ENCODE measurements at places on chromosomes 2 and 18.

DNA sequence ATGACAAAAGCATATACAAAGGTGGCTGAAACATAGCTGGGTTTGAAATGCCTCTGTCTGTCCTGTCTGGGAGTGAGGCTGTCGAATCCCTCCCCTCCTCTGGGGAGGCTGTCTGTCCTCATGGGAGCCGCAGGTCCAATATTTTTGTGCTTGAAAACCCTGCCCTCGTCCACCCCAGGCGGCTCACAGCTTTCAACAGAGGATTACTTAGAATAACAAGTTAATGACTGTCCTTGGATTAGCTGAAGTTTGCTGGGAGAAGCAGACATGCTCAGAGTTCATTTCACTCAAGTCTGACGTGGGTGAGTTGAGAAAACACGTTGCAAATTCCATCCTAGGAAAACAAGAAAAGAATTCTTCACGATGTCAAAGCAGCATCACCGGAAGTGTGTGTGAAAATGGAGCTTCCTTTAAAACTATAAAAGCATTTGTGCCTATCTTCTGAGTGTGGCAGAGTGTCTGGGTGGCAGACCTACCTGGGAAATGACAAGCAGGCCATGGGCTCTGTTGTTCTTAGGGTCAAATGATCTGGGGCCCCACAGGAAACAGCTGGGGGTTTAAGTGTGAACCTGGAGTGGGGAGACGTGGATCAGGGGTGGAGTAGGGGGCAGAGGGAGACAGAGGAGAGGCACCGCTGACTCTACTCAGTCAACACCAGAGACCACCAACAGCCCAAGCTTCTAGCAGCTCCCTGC is 77.1 kb downstream of the DDX1 start:
- no peak for DNase-seq

GRCh38 chr2:174749793-174750192 is 14.5 kb downstream of the CHRNA1 start:
- no peak for DNase-seq

DNA sequence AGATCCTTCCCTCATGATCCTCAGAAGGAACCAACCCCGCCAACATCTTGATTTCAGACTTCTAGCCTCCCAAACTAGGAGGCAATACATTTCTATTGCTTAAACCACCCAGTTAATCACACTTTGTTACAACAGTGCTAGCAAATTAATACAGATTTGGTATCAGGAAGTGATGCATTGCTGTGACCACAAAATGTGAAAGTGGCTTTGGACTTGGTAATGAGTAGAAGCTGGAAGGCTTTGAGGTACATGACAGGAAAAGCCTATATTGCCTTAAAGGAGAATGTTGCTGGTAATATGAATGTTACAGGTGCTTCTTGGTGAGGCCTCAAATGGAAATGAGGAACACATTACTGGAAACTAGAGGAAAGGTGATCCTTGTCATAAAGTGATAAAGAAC is 260.3 kb downstream of the SATB2 start:
- no peak for DNase-seq

- no peak for DNase-seq
Observed at GRCh38 chr18:41323044-41323443, 632.0 kb upstream of the PIK3C3 start.

DNA sequence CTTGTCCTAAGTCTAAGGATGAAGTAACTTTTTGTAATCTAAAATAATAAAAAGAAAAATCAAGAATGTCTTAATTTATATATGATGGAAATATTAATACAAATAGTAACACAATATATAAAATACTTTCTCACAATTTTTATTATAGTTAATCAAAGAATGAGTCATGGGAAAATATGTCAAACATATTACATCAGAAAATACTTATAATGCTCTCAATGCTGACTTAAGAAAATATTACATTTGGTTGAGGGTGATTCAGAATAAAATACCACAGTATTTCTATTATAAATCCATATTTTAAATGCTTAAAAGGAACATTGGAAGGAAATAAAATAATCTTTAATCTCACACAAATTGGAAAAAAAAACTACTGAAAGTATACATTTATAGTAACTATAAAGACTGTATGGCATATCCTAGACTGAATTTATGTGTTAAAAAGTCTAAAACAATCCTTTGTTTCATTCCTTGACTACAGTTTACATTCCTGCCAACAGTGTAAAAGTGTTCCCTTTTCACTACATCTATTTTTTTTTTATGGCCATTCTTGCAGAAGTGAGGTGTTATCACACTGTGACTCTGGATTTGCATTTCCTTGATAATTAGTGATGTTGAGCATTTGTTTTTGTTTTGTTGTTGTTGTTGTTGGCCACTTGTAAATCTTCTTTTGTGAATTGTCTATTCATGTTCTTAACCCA is 1573.5 kb upstream of the ACVR2A start:
- no peak for DNase-seq

GRCh38 chr2:45637440-45637839 is 14.0 kb upstream of the PRKCE start:
- no peak for DNase-seq

DNA sequence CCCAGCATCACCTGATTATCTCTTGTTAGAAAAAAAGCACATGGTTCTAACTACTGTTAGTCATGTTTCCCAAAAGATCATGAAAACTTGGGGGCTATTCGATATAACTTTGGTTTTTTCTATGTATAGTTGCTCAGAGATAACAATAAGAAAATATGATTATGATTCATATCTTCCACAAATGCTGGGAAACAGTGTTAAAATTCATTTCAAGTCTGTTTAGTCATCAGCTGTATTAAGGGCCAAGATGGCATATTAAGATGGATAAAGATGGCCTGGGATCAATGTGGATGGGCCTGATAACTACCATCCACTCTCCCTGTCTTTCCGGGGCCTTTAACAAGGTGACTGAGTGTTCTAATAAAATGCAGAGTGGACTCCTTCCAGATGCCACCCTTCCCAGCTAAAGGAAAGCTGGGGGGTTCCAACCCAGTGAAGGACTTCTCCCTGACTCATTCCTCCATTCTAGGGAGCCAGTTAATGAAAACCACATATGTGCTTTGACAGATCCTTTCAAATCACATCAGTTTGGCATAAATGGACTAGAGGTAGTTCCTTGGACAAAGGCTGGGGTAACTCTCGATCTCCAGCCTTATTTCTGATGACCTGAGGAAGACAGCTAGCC is 221.6 kb downstream of the VAPA start:
- DNase-seq, result no peak

DNA sequence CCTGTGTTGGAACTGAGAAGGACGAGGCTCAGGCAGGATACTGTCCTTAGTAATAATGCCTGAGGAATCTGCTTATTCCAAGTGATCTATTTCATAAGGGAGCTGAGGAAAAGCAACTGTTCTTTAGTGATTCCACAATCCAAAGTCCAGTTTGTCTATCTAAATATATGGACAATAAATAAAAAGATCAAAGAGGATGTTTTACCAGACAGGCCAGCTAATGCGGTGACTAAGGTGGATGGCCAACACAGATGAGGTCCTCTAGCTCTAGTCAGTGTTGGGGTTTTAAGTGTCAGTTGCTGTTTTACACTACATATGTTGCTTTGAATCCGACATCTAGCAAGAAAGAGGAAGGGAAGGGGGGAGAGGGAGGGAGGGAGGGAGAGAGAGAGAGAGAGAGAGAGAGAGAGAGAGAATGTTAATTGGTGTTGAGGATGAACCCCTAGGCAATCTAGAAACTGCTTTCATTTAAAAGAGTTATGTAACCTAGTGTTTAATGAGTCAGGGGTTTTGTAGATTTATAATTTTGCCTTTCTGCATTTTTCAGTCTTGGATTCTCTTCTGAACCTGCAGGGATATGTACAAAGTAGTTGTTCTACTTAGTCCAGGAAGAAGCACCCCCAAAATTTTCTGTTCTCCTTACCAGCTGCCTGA is 27.0 kb upstream of the SCN1A start:
- no peak for DNase-seq

- DNase-seq, result no peak
Observed at GRCh38 chr2:168501466-168502065, 45.5 kb downstream of the CERS6 start.

GRCh38 chr2:180048251-180048650 is 41.2 kb upstream of the CWC22 start:
- no peak for DNase-seq

DNA sequence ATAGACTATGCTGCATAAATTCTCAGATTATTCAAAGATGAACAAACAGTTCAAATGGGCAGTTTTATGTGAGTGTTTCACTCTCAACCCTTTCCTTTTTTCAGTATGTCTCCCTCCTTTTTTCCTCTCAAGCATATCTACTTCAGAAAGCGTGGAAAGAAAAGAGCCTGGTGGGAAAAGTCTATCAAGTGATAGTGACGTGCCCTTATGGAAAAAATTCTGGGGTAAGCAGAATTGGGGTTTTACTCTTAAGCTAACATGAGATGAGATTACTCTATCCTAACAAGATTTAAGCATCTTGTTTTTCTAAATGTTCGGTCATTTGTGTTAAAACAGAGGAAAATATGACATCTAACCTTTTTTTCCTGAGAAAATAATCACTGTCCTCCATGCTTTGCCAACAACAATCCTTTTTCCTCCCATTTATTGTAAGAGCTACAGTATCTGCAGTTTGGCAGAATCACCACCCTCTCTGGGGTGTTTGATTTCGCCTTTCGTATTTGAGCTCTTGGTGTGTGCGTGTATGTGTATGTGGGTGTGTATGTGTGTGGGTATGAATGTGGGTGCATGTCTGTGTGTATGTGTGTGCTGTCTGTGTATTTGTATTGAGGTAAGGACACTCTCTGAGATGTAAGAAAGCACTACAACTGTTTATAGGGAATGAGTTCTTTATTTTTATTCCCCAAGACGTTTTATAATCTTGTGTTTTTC is 143.9 kb upstream of the L3MBTL4 start:
- DNase-seq, result no peak

DNA sequence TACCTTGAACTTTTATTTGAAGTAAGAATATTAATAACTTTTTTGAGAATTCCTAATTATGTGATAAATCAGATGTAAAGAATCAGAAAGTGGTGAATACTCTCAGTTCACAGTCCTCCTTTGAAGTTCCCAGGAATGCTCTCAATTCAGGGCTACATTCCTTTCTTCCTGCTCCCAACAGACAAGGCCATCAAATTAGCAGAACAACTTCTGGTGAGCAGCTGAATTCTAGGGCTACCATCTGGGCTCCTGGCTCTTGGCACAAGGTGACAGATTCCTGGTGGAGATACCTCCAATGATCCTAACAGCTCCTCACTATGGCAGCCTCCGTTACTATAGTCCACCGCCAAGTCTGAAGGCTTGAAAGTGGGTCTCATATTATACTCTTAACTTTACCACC is 37.8 kb upstream of the OLA1 start:
- no peak for DNase-seq

DNA sequence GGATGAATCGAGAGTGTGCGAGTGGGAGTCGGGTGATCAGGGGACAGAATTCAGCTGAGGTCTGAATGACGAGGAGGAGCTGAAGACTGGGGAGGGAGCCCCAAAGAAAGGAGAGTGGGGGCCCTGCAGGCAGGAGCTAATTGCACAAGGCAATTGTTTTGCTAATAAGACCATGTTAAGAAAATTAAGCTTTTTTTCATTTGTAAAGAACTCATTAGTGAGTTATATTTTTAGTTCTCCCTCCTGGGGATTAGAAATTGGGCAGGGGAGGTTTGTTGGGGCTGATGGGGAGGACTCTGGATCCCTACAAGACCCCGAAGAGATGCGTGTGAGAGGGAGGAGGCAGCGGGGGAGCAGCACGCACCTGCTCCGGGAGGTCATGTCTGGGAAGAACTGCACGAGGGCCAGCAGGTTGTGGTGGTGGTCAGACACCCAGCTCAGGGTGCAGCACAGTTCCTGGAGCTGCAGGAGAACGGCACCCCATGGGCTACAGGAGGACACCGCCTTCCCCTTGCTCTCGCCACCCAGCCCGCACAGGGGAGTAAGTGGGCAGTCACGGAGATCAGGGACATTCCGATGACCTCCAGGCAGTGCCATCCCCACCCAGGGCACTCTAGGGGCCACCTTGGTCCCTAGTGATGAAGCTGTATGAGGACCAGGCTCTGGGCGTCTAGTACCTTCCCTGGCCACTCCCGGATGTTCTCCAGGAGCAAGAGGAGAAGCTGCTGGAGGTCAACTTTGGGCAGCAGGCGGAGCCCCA is 51.1 kb upstream of the SEMA4C start:
- DNase-seq, result no peak

DNA sequence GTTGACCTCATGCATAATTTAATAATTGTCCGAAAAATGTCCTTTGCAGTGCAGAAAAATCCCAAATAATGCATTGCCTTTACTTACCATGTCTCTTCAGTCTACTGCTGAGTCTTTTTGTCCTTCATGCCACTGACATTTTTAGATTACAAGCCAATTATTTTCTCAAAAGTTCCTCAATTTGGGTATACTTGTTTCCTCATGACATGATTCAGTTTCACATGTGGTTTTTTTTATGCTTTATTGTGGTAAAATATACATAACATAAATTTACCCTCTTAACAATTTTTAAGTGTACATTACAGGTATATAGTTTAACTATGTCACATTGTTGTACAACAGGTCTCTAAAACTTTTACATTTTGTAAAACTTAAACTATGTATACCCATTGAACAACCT is 81.0 kb downstream of the EPC2 start:
- no peak for DNase-seq

GRCh38 chr18:4333043-4333442 is 122.1 kb downstream of the DLGAP1 start:
- DNase-seq, result no peak

DNA sequence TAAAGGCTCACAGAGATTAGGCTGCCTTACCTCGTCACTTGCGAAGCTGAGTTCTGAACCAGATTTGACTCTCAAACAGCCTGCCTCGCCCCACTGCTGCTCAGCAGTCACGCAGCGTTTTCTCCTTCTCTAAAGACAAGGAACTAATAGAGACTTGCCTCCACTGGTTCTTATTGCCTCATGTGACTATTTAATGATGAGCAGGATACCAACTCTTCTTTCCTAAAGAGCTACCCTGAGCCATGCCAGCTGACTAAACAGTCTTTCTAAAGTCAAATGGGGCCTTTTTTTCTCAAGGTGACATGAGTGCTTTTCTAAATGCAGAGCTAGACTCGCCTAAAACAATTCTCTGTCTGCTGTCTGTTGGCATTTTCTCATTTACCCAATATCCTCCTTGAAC is 147.5 kb downstream of the NCKAP5 start:
- DNase-seq, result no peak

GRCh38 chr18:39019989-39020388 is 1454.4 kb upstream of the CELF4 start:
- DNase-seq, result no peak

DNA sequence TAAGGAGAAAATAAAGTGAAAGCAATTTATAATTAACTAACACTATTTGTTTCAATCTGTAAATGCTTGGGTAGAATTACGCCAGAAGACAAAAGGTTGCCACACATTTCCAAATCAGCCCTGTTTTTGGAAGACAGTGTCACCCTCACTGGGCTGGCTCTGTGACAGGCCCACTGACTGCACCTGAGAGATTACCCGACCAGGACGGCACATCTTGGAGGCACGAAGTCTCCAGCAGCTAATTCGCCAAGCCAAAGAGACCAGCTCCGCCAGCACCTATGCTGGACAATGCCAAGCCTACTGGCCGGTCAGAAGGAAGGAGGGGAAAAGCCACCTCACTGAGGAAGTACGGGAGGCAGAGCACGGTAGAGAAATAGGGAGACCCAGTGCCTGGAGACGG is 61.9 kb downstream of the CYB5A start:
- no peak for DNase-seq

- DNase-seq, result no peak
Observed at GRCh38 chr18:49813069-49813318, 339 bp downstream of the ACAA2 start.

GRCh38 chr2:240911641-240912265 is 5.6 kb downstream of the CROCC2 start:
- DNase-seq, result no peak

- DNase-seq, result no peak
Observed at GRCh38 chr18:3458378-3458777, 8.4 kb downstream of the TGIF1 start.

GRCh38 chr2:49044350-49045079 is 109.8 kb downstream of the FSHR start:
- DNase-seq, result no peak
